ENCODE measurements at places on chromosomes 7 and 10. TPM values are rescaled to one million over a fixed set of nuclear protein-coding genes. Genes with fewer than 3 reads are reported as not detected.
A peak's percentile ranks its signal among the peaks of the same experiment; 100 is the strongest.

Gene SPOCK2
- polyA plus RNA-seq, result 174 TPM

DNA sequence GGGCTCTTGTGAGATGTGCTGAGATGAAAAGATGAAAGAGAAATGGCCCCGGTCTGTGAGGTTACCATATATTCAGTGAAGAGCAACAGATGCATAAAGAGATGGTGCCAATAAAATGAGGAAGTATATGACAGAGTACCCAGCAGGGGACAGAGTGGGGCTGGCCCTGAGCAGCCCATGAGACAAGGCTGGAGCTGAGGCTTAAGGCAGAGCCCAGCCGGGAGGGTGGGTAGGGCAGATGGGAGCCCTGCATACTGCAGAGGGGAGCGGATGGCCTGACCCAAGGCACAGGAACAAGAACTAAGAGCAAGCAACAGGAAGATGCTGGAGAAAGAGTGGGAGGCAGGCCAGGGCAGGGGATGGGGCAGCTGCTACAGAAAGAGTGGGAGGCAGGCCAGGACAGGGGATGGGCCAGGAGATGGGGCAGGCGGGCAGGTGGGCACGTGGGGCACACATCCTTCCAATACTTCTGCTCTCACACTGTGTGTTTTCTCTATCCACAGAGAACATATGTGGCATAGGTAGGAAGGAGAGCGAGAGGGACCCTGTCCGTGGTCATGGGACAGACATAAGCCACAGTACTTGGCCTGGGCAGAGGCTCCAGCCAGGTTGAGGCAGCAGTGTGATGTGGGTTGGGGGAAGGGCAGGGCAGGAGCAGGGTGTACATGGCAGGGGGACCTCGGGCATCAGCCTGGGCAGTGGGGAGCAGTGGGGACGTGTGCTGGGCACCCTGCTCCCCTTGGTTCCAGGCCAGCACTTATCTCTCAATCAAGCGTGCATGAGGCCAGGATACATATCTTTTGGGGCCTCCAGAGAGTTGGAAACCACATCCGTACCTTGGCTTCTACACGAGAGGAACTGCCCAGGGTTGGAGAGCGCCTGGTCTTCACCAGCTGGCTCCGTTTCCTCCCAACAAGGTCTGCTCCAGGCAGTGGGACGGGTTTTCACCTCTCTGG, 91.6 kb upstream of the IKZF1 start:
- no peak for DNase-seq

Gene LRIT1
- polyA plus RNA-seq, result not detected

DNA sequence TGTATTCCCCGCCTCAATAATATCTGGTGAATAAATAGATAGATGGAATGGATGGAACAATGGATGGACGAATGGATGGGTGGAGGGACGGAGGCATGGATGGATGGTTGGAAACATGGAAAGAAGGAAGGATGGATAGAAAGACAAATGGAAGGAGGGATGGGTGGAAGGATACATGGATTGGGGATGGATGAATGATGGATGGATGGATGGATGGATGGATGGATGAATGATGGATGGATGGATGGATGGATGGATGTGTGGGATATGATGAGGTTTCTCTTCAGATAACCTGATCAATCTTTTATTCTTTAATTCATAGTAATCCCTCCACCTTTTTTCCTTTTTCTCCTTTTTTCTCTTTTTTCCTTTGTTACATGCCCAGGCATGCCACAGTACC, 3.0 kb upstream of the AKR1B15 start:
- DNase-seq, result no peak

DNA sequence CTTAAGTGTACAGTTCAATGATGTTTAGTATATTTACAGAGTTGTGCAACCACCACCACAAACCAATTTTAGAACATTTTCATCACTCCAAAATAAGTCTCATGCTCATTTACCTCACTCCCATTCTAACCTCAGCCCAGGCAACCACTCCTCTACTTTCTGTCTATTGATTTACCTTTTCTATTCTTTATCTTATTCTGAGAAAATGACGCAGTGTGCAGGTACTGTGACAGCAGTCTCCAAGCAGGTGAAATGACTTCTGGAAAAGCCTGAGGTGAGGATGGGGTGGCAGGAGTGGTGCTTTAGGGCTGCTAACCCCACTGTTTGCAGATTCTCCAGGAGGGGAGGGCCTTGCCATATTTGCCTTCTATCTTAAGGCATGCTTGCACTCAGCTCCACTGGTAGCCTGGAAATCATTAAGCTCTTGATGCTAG, 39.5 kb downstream of the GARS1 start:
- DNase-seq, result no peak

DNA sequence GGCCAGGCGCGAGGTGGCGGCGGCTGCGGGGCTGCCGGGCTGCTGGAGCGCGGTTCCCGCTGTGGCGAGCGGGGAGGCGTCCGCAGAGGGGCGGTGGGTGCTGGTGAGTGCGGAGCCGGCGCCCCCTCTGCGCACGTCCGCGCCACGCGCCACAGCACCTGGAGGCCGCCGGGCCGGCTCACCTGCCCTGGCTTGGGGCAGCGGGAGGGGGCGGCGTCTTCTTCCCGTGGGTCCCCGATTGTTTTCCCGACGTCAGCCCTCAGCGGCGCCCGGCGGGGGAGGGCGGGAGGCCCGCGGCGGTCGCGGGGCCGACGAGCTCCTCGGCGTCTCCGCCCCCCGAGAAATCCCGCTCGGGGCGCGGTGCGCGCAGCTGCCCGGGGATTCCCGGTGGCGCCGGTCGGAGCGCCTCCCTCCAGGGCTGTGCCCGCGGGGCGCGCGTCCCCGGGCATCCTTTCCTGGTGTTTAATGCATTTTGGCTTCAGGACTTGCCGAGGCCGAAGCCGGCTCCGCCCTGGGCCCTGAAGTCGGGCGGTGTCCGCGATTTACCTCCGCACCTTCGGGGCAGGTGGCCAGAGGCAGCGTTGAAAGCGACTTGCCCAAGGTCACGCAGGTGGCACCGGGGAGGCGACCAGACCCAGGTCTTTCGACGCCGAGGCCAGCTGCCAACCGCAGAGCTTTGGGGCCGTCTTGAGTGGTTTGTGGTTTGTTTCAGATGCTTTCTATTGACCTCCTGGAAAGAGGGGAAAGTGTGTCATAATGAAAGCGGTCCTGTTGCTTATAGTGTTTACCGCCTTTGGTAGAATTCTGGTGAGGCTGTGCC, 561 bp downstream of the PLEKHA1 start:
- peak; percentile 77 for DNase-seq

DNA sequence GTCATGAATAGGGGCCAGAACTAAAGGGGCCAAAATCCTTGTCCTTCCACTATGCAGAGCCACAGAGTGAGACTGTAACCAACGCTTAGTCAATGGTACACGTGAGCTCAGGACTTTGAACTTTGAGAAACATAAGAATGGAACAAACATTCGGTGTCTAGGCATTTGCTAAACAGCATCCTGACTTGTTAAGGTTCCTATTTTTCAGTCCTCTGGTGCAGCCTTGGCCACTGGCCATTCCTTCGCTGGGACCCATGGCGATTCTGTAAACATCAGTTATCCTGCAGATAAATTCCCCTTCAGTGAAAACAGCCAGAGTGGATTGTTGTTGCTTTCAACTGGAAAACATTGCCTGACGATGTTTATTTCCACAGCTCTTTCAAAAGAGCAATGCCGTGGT, 266.8 kb downstream of the SORCS1 start:
- DNase-seq, result no peak

DNA sequence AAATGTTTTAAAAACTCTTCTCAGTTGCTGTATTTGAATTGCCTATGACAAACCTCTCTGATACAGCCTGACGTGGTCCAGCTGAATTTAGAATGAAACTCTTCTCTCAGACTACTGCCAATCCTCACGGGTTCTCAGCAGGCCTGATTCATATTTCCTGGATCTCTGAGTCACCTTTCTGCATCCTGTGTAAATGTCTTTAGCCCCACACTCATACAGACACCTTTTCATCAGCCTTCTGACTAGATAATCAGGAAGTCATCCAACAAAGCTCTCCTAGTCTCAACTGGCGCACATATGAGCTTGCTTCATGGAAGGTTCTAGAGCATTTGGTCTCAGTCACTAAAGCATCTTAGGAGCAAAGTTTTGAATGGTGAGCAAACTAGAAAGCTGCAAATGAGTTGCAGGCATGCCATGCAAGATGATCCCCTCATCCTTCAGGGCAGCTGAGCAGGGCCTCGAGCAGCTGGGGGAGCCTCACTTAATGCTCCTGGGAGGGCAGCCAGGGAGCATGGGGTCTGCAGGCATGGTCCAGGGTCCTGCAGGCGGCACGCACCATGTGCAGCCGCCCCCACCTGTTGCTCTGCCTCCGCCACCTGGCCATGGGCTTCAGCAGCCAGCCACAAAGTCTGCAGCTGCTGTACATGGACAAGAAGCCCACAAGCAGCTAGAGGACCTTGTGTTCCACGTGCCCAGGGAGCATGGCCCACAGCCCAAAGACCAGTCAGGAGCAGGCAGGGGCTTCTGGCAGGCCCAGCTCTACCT, 182.8 kb downstream of the ARHGAP12 start:
- no peak for DNase-seq

DNA sequence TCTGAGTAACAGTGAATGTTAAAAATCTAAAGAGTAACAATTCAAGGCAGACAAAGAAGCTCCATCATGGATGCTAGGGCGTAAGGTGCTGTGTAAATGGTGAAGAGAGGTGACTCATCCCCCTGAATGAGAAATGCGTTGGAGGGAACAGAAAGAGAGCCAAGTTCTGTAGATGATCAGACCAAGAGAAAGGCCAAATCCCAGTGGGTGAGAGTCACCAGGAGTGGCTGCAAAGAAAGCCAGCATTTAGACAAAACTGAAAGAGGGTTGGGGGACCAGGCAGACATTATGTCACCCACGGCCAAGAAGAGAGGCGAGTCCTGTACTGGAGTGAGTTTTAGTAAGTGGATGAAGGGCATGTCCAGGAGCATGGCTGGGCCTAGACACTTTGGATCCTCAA, 153.1 kb downstream of the TRIL start:
- no peak for DNase-seq

DNA sequence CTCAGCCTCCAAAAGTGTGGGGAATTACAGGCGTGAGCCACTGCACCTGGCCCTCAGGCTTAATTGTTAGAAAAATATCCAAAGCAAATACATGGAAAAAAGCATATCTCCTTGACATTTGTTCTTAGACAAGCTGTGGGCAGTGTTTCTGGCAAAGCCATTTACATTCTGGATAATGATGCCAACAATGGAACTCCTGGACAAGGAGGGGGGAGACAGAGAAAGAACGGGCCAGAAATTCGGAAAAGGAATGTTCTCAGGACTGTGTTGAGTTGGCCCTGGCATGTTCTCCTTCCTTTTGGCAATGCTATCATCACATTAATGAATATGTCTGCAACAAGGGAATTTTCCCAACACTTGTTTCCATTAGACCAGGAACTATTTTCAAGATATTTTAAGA, 88.7 kb downstream of the UBE2H start:
- DNase-seq, result no peak

DNA sequence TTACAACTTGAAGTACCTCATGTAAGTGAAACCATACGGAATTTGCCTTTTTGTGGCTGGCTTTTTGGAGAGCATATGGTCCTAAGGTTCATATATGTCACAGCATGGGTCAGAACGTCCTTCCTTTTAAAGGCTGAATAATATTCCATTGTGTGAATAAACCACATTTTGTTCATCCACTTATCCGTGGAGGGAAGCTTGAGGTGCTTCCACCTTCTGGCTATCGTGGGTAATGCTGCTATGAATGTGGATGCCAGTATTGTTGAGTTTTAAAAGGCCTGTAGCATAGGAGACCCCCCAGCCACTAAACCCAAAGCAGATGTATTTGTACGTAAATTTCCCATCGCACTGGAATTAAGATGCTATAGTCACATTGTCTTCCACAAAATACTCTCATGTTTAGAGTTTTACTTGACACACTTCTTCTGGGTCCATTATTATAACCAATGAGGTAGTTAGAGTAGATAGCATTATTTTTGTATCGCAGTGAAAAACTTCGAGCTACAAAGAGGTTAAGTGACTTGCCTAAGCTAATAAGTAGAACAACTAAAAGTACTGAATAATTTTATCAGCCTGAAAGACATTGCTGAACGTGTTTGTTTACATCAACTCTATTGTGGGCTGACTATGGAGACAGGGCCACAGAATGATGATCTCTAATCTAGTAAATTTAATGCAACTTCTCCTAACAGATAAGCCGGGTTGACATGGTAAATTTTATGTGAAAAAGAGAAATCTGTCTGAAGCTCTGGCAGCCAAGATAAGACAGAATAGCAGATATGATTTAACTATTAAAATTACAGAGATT, 183.0 kb upstream of the CTBP2 start:
- DNase-seq, result no peak

- DNase-seq, result no peak
These were observed 45.9 kb upstream of the BET1 start for GRCh38 chr7:94050046-94050445.

DNA sequence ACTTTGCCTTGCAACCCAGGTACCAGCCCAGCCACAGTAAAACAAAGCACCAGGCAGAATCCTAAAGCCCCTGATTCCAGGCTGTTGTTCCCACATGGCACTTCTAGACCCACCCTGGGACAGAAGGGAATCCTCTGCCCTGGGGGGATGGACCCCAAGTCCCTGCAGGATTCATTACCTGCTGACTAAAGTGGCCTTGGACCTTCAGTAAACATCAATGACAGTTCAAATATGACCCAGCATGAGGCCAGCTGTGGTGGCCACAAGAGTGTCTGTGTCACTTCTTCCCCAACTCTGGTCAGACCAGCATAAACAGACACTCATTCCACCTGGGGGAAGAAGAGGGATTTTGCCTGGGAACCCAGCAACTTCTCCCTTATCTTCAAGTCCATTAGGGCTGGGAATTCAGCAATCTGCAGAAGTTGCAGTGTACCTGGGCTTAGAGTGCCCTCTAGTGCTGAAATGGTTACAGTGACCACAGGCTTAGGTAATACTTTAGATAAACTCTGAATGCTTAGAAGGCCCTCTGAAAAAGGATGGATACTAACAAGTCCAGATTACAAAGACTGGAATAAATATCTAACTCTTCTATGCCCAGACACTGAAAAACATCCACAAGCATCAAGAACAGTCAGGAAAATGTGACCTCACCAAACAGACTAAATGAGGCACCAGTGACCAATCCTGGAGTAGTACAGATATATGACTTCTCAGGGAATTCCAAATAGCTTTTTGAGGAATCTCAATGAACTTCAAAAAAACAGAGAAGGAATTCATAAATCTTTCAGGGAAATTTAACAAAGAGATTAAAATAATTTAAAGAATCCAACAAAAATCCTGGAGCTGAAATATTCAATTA, 108.5 kb upstream of the TMEM168 start:
- DNase-seq, result peak; percentile 22

- DNase-seq, result no peak
These were observed 12.8 kb upstream of the PROSER2 start for GRCh38 chr10:11810313-11810766.

DNA sequence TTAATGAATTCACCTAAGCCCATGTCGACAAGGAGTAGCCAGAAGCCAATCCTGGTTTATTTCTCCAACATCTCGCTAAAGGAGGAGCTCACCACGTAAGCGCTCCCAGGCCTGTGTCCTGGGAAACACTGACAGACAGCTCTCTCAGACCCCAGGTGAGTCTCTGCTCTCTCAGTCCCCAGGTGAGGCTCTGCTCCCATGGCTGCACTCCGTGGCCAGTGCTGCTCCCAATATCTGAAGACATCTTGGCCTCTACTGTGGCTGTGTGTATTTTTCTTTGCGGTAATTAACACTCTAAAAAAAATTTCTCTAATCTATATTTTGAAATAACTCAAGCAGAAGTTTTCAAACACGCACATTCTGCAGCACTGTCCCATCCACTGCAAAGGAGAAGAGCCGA, 564.5 kb downstream of the PTPRN2 start:
- DNase-seq, result no peak

GRCh38 chr7:128236924-128237586, 4.0 kb upstream of the LEP start:
- peak; percentile 27 for DNase-seq

Gene KLF14
- not detected for polyA plus RNA-seq

Gene IFIT5
- 13.6 TPM for polyA plus RNA-seq

Gene ECHDC3
- polyA plus RNA-seq, result 0.14 TPM

Data from CD4-positive, alpha-beta memory T cell (primary cell).